ENCODE measurements at places on chromosomes 12 and 14. TPM values are rescaled to one million over a fixed set of nuclear protein-coding genes. Genes with fewer than 3 reads are reported as not detected.

CYP46A1 gene
- total RNA-seq: 0.59 TPM

B4GALNT1 gene
- total RNA-seq: 1.3 TPM

CCDC88C gene
- 0.70 TPM for total RNA-seq

ADCK1 gene
- total RNA-seq: 3.6 TPM

P2RX7 gene
- 5.4 TPM for total RNA-seq

PLCZ1 gene
- not detected for total RNA-seq

STYK1 gene
- total RNA-seq: 0.82 TPM

ATN1 gene
- total RNA-seq: 4.0 TPM

PIANP gene
- under 0.01 TPM for total RNA-seq

CCDC38 gene
- not detected for total RNA-seq

YARS2 gene
- total RNA-seq: 11.1 TPM

P2RX2 gene
- total RNA-seq: not detected

GPRC5D gene
- 0.12 TPM for total RNA-seq

LHX5 gene
- not detected for total RNA-seq

ATP23 gene
- 3.0 TPM for total RNA-seq

SLC5A8 gene
- not detected for total RNA-seq

ZDHHC22 gene
- not detected for total RNA-seq

CMA1 gene
- not detected for total RNA-seq

C12orf60 gene
- total RNA-seq: 1.3 TPM

AMIGO2 gene
- 123 TPM for total RNA-seq

SRSF5 gene
- 240 TPM for total RNA-seq

PTGER2 gene
- 1.3 TPM for total RNA-seq

PLEKHD1 gene
- not detected for total RNA-seq

ENDOU gene
- total RNA-seq: 0.15 TPM

FOXN4 gene
- total RNA-seq: not detected

FGD4 gene
- 6.4 TPM for total RNA-seq

AQP2 gene
- total RNA-seq: not detected

OTOGL gene
- total RNA-seq: 0.08 TPM

LALBA gene
- not detected for total RNA-seq

TPH2 gene
- total RNA-seq: not detected

SLC10A1 gene
- total RNA-seq: not detected

TMEM30B gene
- 0.08 TPM for total RNA-seq

DENND5B gene
- 8.4 TPM for total RNA-seq

OR10AD1 gene
- total RNA-seq: not detected

OR4K1 gene
- not detected for total RNA-seq

RAB21 gene
- total RNA-seq: 23.1 TPM

Data from smooth muscle cell of the coronary artery (primary cell).